ENCODE measurements at places on chromosomes 4 and X. TPM values are rescaled to one million over a fixed set of nuclear protein-coding genes. Genes with fewer than 3 reads are reported as not detected.
A peak's percentile ranks its signal among the peaks of the same experiment; 100 is the strongest.

- no peaks in the 10 kb centered on the region for H3K27me3 ChIP-seq
- H3K4me3 ChIP-seq = peak overlapping the region; percentile 16
- DNase-seq = peak; percentile 85
- H3K36me3 ChIP-seq = no peaks in the 10 kb centered on the region
- peak overlapping the region; percentile 86 for H3K27ac ChIP-seq
Observed at GRCh38 chrX:68894513-68895340, 65.9 kb downstream of the EFNB1 start.

GRCh38 chr4:41442810-41443209, 95.1 kb upstream of the LIMCH1 start:
- DNase-seq = no peak
- no peaks in the 10 kb centered on the region for H3K4me1 ChIP-seq
- H3K27ac ChIP-seq = no peak overlapping the region
- H3K36me3 ChIP-seq = no peaks in the 10 kb centered on the region
- H3K27me3 ChIP-seq = no peaks in the 10 kb centered on the region
- no peak overlapping the region for H3K4me3 ChIP-seq

GRCh38 chrX:3582451-3582850, 131.0 kb downstream of the PRKX start:
- H3K4me1 ChIP-seq = no peaks in the 10 kb centered on the region
- no peak overlapping the region for H3K27ac ChIP-seq
- DNase-seq = no peak
- no peaks in the 10 kb centered on the region for H3K27me3 ChIP-seq
- H3K4me3 ChIP-seq = no peak overlapping the region

- no peaks in the 10 kb centered on the region for H3K27me3 ChIP-seq
- no peak overlapping the region for H3K4me3 ChIP-seq
- no peaks in the 10 kb centered on the region for H3K4me1 ChIP-seq
- no peak for DNase-seq
Observed at GRCh38 chr4:153912301-153912700, 123.4 kb upstream of the SFRP2 start.

The CLTRN gene
- total RNA-seq = not detected

The CCDC160 gene
- total RNA-seq = 1.4 TPM

Data from sigmoid colon (tissue), 7 donors.